ENCODE measurements at places on chromosomes 6 and 20.

- peak; percentile 86 for DNase-seq
These were observed at the start of the genes RPRD1B and TTI1 for GRCh38 chr20:38033330-38034107. Gene RPRD1B (plus strand): TSS chr20:38033746. CDS start chr20:38033948, 202 bp downstream. Gene TTI1 (minus strand): TSS chr20:38033456. CDS start chr20:38013816, 19,640 bp downstream.

- DNase-seq: no peak
These were observed 110.3 kb upstream of the GGTLC1 start for GRCh38 chr20:24098886-24099285.

DNA sequence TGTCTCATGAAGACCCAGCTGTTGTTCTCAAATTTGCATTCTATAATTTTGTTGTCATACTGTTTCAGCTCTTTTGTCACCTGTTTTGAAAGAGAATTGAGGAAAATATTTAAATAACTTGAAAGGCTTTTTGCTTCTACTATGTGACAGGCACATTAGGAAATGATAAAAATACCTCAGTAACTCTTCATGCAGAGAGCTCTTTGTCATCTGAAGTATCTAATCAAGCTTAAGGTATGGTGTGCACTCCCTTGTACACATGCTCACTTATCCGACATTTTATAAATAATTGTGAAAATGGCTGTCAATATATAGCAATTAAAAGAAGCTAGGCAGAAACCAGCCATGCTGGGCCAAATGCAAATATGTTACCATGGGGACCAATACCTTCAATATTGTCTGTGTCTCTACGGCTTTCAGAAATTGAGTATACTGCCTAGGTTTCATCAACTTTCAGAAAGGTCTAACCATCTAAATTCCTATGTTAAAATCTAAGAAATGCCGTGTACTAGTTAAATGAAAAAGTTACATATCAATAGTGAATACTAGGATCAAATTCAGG is 349.0 kb downstream of the RNGTT start:
- no peak for DNase-seq

GRCh38 chr20:56806952-56807517 is 177.9 kb downstream of the TFAP2C start:
- no peak for DNase-seq

- no peak for DNase-seq
These were observed 57.1 kb downstream of the KIZ start for GRCh38 chr20:21182832-21183563.

DNA sequence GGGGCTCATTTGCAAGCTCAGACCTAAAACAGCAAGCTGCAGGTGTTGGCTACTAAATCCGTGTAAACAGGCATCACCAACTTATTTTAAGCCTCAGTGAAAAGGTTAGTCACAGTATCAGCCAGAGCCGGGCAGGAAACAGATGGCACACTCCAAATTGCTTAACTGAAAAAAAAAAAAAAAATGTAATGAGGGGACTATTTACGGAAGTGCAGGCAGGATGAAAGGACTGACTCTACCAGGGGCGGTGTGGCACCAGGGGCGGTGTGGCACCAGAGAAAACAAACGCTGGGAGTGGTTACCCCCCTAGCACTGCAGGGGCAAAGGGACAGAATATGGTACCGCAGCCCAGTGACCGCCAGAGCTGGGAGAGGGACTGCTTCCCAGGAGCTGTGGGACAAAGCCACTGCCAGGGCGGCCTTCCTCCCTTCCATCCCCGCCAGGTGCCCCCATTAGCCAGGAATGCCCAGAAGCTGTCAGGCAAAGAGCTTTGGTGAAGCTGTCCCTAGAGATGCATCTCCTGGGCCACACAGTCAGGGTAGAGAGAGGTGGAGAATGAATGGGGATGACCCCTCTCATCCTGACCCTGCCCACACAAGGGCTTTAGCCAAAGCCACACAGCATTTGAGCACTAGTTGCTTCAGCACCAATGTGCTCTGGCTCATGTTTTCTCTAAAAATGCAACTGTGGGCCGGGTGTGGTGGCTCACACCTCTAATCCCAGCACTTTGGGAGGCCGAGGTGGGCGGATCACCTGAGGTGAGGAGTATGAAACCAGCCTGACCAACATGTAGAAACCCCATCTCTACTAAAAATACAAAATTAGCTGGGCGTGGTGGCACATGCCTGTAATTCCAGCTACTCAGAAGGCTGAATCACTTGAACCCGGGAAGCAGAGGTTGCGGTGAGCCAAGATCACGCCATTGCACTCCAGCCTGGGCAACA is 39.6 kb upstream of the GFOD1 start:
- no peak for DNase-seq

DNA sequence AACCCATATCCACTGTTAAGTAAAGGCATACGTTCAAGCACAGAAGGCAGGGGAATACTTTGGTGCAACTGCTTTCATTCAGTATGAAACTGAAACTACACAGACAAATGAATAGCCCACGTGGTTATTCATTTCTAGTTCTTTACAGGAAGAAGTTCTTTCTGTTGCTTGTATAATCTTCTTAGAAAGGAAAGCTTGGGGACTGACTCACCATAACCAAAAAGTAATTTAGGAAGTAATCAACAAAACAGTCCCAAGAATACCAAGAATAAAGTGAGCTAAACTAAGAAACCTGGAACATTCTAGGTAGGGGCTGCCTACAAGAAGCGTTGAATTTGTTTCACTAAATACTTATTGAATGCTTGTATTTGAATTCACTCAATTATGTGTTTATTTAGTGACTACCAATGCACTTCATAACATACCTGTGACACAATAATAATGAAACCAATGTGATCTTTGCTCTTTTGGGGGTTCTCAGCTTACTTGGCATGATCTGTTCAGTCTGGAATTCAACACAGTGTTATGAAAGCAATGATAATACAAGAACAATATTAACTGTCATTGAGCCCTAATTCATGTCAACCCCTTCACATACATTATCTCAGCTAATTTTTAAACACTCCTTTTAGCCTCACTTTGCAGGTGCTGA is 25.1 kb upstream of the KIAA0408 start:
- no peak for DNase-seq

DNA sequence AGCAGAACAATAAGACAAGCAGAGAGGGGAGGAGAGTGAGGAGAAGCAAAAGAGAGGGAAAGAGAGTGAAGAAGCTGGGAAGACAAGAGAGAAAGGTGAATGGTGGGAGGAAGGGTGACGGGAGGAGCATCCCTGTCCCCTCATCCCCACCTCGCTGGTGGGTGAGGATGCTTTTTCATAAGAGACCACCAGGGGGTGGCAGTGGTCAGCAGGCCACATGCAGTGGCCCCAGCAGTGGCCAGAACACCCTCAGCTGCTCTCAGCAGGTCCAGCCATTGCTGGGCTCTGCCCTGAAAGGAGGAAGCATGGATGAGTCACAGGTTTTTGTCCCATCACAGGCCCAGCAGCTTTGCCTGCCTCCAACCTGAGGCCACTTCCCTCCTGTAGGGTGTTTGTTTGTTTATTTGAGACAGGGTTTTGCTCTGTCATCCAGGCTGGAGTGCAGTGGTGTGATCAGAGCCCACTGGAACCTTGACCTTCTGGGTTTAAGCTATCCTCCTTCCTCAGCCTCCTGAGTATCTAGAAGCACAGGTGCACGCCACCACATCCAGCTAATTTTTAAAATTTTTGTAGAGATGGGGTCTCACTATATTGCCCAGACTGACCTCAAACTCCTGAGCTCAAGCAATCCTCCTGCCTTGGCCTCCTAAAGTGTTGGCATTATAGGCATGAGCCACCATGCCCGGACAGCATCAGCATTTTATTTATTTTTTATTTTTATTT is 24.0 kb downstream of the FGD2 start:
- DNase-seq: peak; percentile 33

GRCh38 chr6:2622671-2623070 is 128.1 kb downstream of the MYLK4 start:
- DNase-seq: no peak

Data from hippocampal formation (tissue), 2 donors.